Smooth muscle cell of the brain vasculature (primary cell): ENCODE measurements at places on chromosomes 16 and 17.

GRCh38 chr16:12096828-12097522, 120.4 kb downstream of the SNX29 start:
- DNase-seq = no peak

GRCh38 chr17:70034158-70034557, 40.9 kb upstream of the KCNJ16 start:
- no peak for DNase-seq

DNA sequence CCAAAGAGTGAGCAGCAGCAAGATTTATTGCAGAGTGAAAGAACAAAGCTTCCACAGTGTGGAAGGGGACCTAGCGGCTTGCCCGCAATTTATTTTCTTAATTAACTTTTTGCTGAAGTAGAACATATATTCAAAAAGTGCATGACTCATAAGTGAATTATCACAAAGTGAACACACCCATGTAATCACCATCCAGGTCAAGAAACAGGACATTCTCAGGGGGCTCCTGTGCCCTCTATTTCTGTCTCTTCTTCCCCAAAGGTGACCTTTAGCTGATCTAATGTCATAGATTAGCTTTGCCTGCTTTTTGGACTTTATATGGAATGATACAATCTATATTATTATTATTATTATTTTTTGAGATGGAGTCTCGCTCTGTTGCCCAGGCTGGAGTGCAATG, 19.9 kb downstream of the ERAL1 start:
- DNase-seq = no peak

GRCh38 chr16:56281249-56281805, 90.0 kb downstream of the GNAO1 start:
- DNase-seq = no peak

GRCh38 chr16:62038646-62039045, 2.4 kb upstream of the CDH8 start:
- DNase-seq = no peak

- DNase-seq = no peak
Measured at GRCh38 chr17:49454050-49454449, 39.4 kb upstream of the PHB1 start.

DNA sequence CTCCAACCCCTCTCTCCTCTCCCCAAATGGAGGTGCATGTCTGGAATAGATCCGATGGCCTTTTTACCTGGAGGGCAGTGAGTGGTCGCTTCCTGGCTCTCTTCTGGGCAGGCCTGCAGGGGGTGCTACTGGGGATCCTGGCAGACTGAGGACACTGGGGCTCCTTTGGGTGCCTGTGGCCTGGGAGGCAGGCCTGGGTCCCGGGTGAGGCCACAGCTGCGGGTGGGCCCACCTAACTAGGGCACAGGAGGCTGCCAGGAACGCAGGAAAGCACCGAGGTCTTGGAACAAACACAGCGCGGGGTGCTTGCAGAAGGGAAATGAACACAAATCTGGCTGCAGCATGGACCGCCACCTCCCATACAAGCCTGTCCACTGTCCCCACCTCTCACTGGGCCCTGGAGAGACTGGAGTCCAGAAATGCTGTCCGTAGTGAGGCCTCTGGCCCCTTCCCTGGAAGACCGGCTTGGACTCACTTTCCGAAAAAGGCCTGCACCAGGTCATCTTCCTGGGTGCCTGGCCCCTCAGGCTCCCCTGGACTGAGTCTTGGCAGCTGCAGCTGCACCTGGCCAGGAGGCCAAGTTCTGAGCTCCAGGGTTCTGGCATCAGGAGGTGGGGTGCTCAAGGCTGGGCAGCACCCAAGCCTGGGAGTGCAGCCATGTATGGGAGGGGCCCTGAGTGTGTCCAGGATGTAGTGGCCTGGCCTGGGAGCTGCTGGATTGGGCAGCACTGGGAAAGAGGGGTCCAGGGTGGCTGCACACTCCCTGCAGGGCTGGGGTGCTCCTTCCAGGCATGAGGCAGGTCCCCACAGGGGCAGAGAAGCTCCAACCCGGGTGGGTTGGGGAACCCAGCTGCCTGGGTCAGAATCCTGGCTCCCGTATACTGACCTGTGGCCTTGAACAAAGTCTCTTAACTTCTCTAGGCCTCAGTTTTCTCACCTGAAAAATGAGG, 195.1 kb downstream of the IRF8 start:
- no peak for DNase-seq

DNA sequence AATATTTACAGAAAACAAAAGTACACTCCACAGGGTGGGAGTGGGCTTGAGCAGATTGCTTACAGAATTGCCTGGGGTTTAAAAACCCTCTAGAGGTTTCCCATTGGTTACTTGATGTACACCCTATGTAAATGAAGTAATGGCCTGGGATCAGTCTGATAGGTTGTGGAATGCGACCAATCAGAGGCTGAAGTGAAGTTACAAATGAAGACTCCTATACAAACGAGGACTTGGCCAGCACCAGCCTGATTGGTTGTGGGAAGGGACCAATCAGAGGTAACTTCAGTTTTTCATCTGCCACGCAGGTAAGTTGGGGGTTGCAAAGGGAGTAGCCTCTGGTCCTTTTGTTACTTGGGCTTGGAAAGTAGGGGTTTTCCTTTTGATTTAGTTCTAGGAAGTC, 8.8 kb downstream of the EEF2K start:
- no peak for DNase-seq

- no peak for DNase-seq
Measured at GRCh38 chr17:32158870-32159585, 16.7 kb downstream of the RHOT1 start.

DNA sequence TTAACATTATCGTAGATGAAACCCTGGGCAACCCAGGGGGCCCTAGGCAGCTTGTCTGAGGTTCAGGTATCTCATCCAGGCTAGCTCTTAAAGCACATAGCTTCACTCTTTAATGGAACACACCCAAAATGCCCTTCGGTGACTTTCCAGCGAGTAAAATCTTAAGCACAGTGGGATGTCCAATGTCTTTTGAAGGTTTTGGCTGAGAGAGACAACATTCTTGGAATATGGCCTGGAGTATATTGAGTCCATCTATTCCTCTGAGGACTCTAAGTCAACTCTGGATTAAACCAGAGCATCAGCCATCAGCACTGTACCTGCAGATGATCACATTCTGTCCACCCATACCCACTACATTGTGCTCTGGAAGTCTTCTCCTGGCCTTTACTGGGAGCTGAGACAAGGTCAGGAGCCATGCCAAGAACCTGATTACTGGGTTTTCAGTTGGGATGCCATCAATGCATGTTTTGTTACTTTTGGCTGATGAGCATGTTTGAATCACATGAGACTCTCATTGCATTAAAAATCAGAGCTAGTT, 63.4 kb upstream of the CDH11 start:
- DNase-seq = no peak

GRCh38 chr16:12829096-12829888, 25.6 kb upstream of the CPPED1 start:
- DNase-seq = no peak

GRCh38 chr17:79932451-79933306, 93.4 kb upstream of the CBX4 start:
- DNase-seq = no peak

GRCh38 chr17:164303-165235, 16.9 kb downstream of the DOC2B start:
- DNase-seq = no peak

DNA sequence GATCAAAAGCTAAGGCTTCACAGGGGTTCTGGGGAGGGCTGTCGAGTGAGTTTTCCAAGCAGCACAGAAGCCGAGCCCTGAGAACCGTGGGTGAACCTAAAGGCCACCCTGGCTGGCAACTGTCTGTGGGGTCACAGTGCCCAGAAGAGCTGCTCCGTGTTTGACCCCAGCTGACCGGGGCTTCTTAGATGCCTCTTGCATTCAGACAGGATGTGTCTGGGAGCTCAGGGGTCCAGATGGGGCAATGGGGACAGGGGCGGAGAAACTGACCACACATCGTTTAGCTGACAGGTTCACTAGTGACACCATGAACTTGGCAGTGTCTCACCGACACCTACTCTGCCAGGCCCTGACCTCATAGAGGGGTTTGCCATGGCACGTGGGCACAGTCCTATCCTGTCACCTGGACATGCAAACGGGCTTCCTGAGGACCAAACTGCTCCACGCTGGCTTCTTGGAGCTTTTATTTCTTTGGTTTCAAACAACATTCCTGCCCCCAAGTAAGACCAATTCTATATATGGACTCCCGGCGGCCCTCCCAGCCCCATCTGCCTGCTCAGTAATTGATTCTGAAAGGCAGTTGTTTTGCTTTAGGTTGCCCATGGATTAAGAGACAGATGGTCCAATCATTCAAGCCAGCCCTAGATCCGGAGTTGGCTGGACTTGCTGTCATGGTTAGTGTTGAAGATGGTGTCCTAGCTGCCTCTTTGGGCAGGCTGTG, 22.2 kb downstream of the WSCD1 start:
- no peak for DNase-seq

DNA sequence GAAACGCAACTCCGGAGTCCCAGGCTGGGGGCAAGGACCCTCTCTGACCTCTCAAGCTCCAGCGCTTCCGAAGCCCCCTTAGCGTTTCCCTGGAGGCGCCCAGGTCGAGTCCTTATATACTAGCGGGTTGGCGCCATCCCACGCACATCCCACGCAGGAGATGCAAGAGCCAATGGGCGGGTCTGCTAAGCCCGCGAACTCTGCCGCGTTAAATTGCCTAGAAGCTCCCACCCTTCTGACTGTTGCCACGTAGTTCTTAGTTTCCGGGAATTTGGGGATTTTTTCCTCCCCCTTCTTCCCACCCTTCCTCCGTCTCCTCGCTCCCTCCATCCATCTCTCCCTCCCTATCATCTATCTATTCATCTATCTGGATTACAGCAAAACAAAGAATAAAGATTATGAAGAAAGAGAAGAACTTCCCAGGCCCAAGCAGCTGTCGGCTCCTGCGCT, at the start of gene SLFN11:
TSS of gene SLFN11 (minus strand) at position 88 of the 450 bp plus-strand sequence. CDS start 9,814 bp downstream, outside the sequence.
- peak; percentile 62 for DNase-seq

DNA sequence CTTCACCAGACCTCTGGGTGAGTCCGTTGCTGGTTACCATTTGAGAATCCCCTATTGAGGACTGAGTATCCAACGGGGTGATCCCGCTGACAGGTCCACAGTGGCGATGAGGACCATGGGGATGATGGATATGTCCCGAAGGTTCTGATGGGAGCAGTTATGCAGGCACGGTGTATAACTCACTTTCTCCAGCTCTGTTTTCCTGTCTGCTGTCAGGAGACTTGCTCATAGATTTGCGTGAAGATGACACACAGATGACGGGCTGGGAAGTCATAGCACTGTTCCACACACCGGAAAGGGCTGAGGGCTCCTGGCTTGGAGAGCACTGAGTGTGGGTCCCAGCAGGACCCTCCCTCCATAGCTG, 22.2 kb upstream of the ADCY7 start:
- no peak for DNase-seq

GRCh38 chr17:71068408-71068750, 899.0 kb downstream of the KCNJ2 start:
- no peak for DNase-seq

DNA sequence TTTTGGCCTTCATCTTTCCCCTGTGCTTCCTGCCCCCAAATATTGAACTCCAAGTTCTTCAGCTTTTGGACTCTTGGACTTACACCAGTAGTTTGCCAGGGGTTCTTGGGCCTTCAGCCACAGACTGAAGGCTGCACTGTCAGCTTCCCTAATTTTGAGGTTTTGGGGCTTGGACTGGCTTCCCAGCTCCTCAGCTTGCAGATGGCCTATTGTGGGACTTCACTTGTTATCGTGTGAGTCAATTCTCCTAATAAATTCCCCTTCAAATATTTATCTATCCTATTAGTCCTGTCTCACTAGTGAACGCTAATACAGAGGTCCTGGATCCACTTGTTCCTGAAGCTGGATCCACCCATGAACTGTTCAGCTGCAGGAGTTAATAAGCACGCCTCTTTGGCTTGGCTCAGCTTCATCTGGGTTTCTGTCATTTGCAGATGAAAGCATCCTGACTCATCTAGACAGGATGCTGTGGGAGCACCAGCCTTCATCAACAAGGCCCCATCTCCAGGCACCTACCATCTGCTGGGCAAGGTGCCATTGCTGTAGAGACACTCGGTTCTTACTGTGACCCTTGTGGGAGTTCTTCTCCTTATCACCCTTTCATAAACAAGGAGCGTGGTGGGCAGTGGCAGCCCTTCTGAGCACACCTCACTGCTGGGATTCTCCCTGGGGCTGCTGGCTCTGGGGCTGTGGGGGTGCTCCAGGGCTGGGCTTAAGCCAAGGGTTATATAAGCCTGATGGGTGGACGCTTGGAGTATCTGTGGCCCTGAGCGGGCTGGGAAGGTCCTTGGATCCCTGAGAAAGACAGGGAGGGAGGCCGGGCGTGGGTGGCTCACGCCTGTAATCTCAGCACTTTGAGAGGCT, 23.1 kb downstream of the LAT start:
- DNase-seq = no peak

DNA sequence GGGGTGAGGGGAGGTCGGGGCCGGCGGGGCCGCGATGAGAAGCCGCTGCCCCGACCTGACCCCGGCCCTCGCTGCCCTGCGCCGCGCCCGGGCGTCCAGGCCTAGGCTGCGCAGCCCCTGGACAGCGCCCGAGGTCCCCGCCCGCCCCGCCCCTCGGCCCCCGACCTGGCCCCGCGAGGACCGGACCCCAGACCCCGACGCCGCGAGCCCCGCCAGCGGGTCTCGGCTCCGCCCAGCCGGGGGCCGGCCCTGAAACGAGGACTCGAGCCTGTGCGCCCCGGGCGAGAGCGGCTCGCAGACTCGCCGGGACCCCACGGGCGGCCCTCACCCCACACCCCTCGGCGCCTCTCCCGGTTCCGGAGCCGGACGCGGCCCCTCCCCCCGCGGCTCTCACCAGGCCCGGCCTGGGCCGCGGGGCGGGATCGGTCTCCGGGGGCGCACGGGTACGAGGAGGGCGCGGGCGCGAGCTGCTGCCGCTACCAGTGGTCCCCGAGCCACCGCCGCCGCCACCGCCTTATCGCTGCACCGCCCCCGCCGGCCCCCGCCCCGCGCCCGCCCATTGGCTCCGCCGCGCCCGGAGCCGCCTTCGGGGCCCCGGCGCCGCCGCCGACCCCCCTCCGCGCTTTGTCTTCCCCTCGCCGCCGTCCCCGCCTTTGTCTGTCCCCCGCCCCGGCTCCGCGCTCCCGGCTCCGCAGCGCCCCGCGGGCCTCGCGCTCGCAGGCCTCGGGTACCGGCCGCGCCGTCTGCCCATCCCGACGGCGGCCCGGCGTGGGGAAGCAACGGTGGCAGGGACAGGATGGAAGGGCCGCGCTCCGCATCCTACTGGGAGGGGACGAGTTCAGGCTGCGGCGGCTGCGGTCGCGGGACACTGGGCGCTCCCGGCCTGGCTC, at the start of gene LIMD2:
TSS of gene LIMD2 (minus strand) at position 488 of the 890 bp plus-strand sequence. CDS start 827 bp downstream, outside the sequence.
- DNase-seq = no peak

DNA sequence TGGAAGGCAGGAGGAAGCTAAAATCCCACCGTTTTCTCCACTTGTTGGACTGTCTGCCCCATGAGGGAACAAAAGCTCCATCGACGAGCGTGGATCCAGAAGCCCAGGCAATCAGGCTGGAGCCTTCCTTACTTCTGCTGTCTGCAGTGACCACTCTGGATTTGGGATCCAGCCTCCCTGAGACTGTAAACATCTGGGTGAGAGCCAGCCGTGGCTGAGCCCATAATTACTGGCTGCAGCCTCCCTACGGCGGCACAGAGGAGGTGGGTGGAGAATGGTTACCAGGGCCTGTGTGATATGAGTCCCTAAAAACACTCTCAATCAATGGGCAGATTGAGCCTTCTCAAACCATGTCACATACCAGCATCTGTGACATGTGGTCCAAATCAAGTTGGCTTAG, 158.2 kb downstream of the FOXL1 start:
- no peak for DNase-seq
